ENCODE measurements at places on chromosomes 13 and 19. TPM values are rescaled to one million over a fixed set of nuclear protein-coding genes. Genes with fewer than 3 reads are reported as not detected.

ARHGAP45 gene
- total RNA-seq = 2.2 TPM

ICAM4 gene
- total RNA-seq = not detected

ONECUT3 gene
- total RNA-seq = not detected

SHC2 gene
- 1.1 TPM for total RNA-seq

All from A549 treated with RU486 at 1 μM for 4 hours (cell line).